GM18507 (cell line): ENCODE measurements at places on chromosomes 6 and 20.

GRCh38 chr6:138873191-138873590, 77.3 kb downstream of the ECT2L start:
- DNase-seq = no peak

DNA sequence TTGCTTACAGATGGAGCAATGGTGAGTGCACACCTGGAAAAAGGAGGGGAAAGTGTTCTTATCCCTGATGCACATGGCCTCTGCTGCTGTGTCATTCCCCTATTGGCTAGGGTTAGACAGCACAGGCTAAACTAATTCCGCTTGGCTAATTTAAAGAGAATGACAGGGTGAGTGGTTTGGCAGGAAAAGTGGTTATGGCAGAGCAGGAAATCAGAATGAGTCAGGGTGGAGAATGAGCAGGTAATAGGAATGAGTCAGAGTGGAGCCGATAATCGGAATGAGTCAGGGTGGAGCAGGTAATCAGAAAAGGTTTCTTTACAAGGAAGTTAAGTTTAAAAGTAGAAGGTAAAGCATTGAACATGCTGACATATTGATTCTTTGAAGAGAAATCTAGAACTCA, 355.5 kb upstream of the HTR1E start:
- DNase-seq = no peak

GRCh38 chr6:111686249-111686931, 80.7 kb upstream of the TRAF3IP2 start:
- DNase-seq = no peak

DNA sequence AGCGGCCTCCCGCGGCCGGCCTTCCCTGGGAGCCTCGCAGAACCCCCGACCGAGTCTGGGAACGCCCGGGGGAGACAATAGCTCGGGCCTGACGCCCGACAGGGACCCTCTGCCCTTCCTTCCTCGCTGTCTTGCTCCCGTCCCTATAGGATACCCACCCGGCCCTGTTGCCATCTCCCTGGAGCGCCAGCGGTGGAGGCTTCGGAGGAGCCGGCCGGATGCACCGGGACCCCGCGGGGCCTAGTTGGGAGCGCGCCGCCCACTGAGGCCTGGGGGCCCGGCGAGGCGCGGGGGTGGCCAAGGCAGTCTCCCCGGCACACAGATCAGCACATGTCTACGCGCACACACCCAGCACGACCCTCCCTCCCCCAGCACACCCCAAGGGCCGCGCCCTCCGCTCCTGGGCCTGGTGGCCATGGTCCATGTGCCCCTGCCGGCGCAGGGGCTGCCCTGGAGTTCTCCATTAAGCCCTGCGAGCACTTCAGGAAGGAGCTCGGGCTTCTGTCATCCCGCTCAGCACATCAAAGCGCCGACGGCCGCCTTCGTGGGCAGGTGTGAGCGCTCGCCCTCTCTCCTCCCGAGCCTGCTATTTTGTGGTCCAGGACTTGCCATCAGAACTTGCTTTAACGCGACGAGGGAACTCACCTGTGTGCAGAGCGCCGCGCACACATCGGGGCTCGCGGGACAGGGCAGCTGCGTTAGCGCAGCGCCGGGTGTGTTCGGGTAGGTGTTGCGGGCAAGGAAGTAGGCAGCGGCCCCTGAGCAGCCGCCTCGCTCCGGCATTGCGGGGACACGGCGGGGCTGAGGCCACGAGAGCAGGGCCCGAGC, 3.7 kb downstream of the FOXF2 start:
- no peak for DNase-seq

GRCh38 chr6:13941902-13942301, 17.1 kb downstream of the RNF182 start:
- DNase-seq = no peak

DNA sequence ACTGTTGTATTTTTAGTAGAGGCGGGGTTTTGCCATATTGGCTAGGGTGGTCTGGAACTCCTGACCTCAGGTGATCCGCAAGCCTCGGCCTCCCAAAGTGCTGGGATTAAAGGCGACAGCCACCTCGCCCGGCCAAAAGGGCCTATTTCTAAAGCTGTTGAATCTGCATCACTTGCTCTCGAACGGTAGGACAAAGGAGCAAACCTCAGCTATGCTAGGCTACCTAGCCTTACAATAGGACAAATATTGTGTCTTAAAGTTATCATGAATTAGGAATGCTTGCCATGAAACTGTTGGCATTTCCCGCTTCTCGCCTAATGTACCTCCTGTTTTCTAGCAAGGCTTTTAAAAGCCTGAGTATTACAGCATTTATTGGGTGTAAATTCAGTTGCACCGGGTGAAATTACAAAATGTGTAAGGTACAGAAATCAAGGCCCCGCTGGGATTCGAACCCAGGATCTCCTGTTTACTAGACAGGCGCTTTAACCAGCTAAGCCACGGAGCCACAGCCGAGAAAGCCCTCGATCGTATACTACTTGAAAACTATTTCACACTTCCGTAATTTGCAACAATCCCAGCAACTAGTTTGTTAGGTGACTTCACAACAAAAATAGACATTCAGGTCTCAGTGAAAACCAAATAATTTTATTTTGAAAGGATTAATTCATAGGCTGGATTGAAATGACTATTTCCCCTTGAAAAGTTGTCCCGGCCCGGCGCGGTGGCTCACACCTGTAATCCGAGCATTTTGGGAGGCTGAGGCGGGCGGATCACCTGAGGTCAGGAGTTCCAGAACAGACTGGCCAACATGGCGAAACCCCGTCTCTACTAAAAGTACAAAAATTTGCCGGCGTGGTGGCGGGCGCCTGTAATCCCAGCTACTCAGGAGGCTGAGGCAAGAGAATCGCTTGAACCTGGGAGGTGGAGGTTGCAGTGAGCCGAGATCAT, 211.6 kb upstream of the ZNF184 start:
- no peak for DNase-seq

DNA sequence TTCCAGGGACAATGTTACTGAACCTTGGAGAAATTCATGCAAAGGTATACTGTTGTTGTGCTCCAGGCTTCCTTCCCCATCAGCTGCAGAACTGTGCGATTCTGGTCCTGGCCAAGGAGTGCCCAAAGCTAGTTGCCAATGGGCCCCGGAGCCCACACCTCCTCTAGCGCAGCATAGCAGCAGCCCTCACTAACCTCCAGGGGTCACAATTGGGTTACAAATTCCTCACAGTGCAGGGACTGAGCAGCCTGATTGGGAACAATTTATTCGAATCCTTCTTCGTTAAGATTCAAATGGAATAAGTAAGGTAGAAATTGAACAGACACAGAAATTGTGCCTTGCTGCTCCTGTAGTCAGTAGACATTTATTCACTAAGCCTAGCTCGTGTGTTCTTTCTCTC, 284.9 kb downstream of the PRKN start:
- DNase-seq = no peak
